Posterior vena cava (tissue), 2 donors: ENCODE measurements at places on chromosomes 11 and 22. TPM values are rescaled to one million over a fixed set of nuclear protein-coding genes. Genes with fewer than 3 reads are reported as not detected.

The APOL5 gene
- total RNA-seq: not detected

The SLC37A4 gene
- 6.0 TPM for total RNA-seq

The TTC38 gene
- total RNA-seq: 15.4 TPM

The TRIM66 gene
- total RNA-seq: 5.9 TPM

The PKNOX2 gene
- 8.3 TPM for total RNA-seq
